Ureter (tissue), 1 donor: ENCODE measurements at places on chromosomes 1 and 21. TPM values are rescaled to one million over a fixed set of nuclear protein-coding genes. Genes with fewer than 3 reads are reported as not detected.

Gene SLC2A5
- total RNA-seq = 1.1 TPM

Gene TBX19
- total RNA-seq = 2.3 TPM

Gene SPATA46
- total RNA-seq = not detected

Gene C8A
- total RNA-seq = 0.16 TPM

Gene PPFIA4
- 2.4 TPM for total RNA-seq

Gene NUAK2
- 0.96 TPM for total RNA-seq

Gene PERM1
- 0.10 TPM for total RNA-seq

Gene MAP1LC3C
- total RNA-seq = not detected

Gene VCAM1
- 19.1 TPM for total RNA-seq

Gene EPB41
- total RNA-seq = 109 TPM

Gene AADACL3
- not detected for total RNA-seq

Gene PLA2G2F
- 19.2 TPM for total RNA-seq

Gene KRTAP21-2
- not detected for total RNA-seq

Gene BGLAP
- total RNA-seq = 2.2 TPM

Gene DYRK3
- 4.8 TPM for total RNA-seq

Gene IL19
- not detected for total RNA-seq

Gene GBP5
- total RNA-seq = 2.3 TPM

Gene RGS8
- total RNA-seq = not detected

Gene NPR1
- 21.0 TPM for total RNA-seq

Gene SDE2
- total RNA-seq = 17.8 TPM

Gene CDCP2
- total RNA-seq = 0.83 TPM

Gene SMIM1
- total RNA-seq = 9.6 TPM

Gene INTS7
- total RNA-seq = 17.2 TPM

Gene SLAMF9
- total RNA-seq = not detected

Gene SYPL2
- total RNA-seq = 2.0 TPM

Gene CD1E
- 0.52 TPM for total RNA-seq

Gene TEX38
- total RNA-seq = 0.39 TPM

Gene TSPAN1
- 144 TPM for total RNA-seq

Gene DRAXIN
- 0.08 TPM for total RNA-seq

Gene NFIA
- 132 TPM for total RNA-seq

Gene AMPD1
- total RNA-seq = 0.86 TPM

Gene LRRC71
- total RNA-seq = not detected

Gene FRRS1
- total RNA-seq = 16.3 TPM

Gene LPAR3
- total RNA-seq = 20.8 TPM

Gene RGS13
- 0.62 TPM for total RNA-seq

Gene OR10Z1
- total RNA-seq = not detected

Gene ADCY10
- 0.13 TPM for total RNA-seq

Gene WNT3A
- total RNA-seq = 0.21 TPM

Gene CLCA4
- 0.86 TPM for total RNA-seq

Gene OLFML2B
- total RNA-seq = 3.4 TPM

Gene WARS2
- total RNA-seq = 18.7 TPM
